ENCODE measurements at places on chromosomes 12 and 14. TPM values are rescaled to one million over a fixed set of nuclear protein-coding genes. Genes with fewer than 3 reads are reported as not detected.

DNA sequence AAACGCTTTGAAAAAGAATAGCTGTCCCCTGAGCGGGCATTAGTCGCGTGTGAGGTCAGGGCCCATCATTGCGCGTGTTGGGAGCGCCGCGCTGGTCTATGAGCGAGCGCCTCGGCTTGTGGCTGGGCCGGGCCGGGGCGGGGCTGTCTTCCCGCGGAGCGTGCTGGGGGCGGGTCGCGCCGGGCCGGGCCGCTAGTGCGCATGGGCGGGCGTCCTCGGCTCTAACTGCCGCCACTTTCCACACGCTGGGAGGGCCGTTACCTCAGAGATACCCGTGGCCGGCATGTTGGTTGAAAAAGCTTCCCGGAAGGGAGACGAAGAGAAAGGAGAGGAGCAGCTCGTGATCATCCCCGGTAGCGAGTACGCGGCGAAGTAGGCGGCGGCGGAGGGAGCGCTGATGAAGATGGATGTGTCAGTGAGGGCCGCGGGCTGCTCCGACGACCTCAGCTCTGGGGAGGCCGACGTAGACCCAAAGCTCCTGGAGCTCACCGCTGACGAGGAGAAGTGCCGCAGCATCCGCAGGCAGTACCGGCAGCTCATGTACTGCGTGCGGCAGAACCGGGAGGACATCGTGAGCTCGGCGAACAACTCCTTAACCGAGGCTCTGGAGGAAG is at the start of gene EID3:
Gene EID3, plus strand, starts transcription at position 202 of the 614 bp plus-strand sequence. Its CDS starts 196 bp downstream, at position 398.
- peak within 1 kb of the TSS; percentile 49 for H3K4me3 ChIP-seq
- peak within 1 kb of the TSS; percentile 81 for H3K27ac ChIP-seq
- peaks cover 11% of the 10 kb centered on the region for H3K4me1 ChIP-seq
- DNase-seq = peak; percentile 75

Gene COX8C
- 0.33 TPM for total RNA-seq

DNA sequence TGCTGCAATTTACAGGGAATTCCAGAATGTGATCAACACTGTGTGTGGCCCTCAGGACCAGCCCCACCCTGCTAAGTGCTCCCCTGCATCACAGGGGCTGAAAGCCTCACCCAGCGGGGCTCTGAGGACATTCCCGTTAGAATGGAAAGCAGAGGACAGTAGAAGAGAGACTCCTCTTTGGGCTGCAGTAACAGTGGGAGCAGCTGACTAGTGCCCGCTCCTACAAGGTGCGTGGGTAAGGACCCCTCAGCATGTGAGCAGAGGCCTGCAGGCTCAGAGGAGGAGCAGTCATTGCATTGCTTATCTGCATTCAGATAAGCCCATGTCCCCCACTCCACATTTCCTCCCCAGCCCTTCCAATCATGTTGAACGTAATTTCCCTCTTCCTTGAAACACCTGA is 120.1 kb downstream of the ITPR2 start:
- no peaks in the 10 kb centered on the region for H3K27me3 ChIP-seq
- DNase-seq = no peak
- H3K4me3 ChIP-seq = no peak overlapping the region

DNA sequence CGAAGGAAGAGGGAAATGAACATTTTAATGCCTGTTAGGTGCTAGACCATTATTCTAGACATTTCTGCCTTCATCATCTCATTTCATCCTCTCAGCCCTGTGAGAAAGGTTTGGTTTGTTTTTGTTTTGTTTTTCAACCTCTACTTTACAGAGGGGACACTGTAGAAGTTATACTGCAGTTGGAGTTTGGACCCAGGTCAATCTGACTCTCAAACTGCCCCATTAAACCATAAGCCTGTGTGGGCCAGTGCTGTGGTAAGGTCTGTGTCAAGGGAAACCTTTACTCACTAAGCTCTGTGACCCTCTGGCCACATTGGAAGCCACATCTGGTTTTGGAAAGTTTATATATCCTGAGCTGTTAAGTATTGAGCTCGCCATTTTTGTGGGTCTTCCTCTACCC is 8.5 kb downstream of the TEAD4 start:
- DNase-seq = no peak
- H3K27ac ChIP-seq = no peak overlapping the region
- H3K4me3 ChIP-seq = no peak overlapping the region
- no peaks in the 10 kb centered on the region for H3K4me1 ChIP-seq

GRCh38 chr12:104456950-104457745 is 400 bp downstream of the CHST11 start:
- H3K4me3 ChIP-seq = peak overlapping the region; percentile 71
- no peaks in the 10 kb centered on the region for H3K36me3 ChIP-seq
- peak overlapping the region; percentile 57 for H3K27ac ChIP-seq
- DNase-seq = peak; percentile 76

GRCh38 chr14:35079742-35080141 is 33.7 kb downstream of the FAM177A1 start:
- peaks cover 2% of the 10 kb centered on the region for H3K36me3 ChIP-seq
- no peak overlapping the region for H3K4me3 ChIP-seq
- H3K4me1 ChIP-seq = no peaks in the 10 kb centered on the region
- no peak overlapping the region for H3K27ac ChIP-seq
- H3K27me3 ChIP-seq = no peaks in the 10 kb centered on the region

Data from fibroblast of lung (primary cell).